ENCODE measurements at places on chromosomes 12 and 14.

DNA sequence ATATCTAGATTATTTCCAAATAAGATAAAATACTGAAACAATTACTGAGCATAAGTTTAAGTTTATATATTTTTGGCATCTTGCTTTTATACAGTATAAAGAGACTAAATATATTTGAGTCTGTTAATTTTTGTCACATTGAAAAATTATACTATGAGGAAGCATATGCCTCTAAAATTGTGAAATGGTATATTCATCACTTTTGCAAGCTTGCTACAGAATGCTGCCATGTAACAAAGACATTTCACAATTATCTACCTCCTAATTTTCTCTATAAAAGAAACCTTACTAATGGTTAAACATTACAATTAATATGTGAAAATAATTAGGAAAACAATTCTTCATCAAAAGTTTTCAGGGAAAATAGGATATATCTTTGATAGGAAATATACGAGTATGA is 22.7 kb upstream of the MUCL1 start:
- DNase-seq = no peak

DNA sequence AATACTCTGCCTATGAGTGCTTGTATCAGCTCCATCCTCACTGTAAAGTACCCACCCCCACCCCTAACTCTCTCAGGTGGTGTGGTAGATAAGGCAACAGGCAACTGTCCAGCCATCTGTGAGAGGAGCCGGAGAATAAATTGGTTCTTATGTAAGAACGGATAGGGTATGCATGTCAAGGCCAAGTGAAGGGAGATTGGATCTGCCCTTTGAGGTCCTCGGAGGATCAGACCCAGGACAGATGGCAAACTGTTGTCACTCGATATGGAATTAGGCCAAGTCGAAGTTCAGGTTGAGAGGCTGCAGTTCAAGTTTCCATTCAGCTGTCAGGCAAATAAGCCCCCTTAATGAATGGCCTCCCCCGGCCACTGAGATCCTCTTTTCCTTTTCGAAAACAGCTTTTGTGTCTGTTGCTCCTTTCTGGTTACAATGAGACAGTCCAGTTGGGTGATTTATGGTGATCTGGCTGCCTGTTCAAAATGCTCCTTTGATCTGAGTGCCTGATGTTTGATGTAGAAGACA is 120.3 kb downstream of the VRK1 start:
- DNase-seq = no peak

DNA sequence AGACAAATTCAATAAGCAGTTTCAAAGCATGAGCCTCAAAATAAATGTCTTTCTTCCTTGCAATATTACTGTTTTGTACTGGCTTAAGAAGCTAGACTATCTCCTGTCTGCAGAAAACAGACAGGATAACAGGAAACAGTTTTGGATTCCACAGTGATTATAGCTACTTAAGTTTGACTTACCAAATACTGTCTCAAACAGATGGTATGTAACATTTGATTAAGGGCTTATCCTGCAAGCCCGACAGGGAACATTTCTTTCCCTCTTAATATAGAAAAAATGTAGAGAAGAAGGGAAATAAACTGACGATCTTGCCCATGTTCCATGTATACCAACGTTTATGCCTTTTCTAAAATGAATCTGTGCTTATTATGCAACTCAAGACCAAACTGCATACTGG is 179.9 kb upstream of the EEA1 start:
- no peak for DNase-seq

DNA sequence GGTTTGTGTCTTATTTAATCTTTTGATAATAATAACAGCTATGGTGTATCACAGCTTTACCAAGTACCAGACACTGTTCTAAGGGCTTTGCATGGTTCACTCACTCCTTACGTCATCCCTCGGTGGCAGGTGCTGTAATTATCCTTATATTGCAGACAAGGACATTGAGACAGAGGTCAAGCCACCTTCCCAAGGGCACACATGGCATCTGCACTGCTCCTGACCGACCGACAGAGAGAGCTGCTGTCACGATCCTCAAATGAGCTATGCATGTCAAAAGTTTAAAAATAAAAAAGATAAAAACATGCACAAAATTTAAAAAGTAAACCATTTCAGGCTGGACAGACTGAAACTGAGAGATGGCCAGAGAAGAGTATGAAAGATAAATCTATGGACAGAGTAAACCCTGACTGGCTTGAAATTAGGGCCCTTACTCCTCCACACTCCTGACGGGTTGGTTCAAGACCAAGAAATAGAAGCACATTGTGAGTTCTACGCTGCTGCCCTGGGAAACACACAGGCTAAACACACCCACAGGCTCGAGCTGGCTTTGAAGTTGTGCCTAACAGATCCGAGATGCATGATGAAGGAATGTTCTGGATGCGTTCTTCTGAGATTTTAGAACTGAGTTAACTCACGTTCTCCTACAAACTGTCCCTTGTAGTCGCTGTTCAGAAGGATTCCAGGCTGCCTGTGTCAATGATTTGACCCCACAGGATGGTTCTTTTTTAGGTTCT is 268.7 kb downstream of the ZFP36L1 start:
- no peak for DNase-seq

DNA sequence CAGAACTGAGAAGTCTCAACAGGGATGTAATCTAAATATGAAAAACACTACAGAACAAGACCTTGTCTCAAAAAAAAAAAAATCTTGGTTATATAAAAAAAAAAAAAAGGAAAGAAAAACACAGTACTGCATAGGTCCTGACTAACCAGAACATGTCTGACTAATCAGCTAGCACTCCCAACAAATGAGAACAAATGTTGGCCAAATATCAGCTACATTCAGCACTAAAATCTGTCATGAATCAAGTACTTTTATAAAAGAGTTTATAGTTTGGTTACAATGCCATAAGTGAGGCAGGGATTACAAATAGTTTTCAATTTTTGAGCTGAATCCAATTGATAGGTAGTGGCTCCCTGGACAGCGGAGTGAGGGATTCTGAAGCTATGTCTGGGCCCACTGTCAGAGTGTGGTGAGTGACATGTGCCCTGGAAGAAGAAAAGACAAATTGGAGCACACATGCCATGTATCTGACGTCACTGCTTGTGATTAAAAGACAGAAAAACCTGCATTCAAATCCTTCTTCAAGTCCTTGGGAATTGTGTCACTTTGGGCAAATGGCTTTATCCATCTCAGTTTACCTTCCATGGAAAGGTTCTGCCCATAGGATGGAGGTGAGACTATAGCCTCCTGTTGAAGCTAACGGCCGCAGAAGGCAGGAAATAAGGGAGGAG is 5.6 kb upstream of the FAM234B start:
- no peak for DNase-seq

GRCh38 chr14:99715266-99716000 is 31.3 kb downstream of the CYP46A1 start:
- no peak for DNase-seq

GRCh38 chr12:5259523-5259922 is 172.4 kb upstream of the NTF3 start:
- DNase-seq = no peak

DNA sequence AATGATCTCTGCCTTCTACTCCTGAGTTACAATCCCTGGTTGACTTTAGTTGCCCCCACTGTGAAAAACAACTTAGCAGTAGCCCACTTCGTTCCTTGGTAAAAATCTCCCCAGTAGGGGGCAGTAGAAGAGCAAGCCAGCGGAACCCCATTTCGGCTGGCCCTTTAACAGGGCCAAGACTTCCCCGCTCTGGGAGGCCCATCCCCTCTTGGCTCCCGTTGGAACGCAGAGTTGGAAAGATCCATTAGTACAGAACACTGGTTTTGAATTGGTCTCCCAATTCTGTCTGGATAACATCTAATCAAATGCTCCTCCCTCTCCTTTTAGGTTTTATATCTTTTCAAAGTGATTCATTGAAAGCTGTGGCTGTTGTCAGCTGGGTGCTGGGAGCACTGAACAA is 1133.3 kb downstream of the BCL11B start:
- DNase-seq = peak; percentile 57

DNA sequence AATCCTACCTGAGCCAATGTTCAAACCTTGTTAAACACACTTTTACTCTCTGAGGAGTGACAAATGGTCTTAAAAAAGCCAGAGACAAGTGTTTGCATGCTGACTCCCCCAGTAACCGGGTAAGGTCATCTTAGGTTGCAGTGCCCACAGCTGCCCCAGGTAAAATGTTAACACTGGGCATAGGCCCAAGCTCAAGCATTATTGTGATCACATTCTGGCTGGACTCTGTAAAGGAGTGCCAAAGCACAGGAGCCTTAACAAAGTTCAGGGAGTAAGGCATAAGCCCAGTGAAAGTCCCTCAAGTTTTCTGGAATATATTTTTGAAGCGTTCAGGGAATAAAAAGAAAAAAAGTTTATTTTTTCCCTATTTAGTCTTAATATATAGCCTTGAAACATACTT is 8.6 kb downstream of the EDDM3A start:
- no peak for DNase-seq

GRCh38 chr14:49578141-49578540 is 8.0 kb downstream of the RPS29 start:
- no peak for DNase-seq

GRCh38 chr12:87171356-87171755 is 857.8 kb downstream of the C12orf50 start:
- no peak for DNase-seq

GRCh38 chr14:24894583-24895242 is 155.2 kb downstream of the STXBP6 start:
- DNase-seq = no peak

DNA sequence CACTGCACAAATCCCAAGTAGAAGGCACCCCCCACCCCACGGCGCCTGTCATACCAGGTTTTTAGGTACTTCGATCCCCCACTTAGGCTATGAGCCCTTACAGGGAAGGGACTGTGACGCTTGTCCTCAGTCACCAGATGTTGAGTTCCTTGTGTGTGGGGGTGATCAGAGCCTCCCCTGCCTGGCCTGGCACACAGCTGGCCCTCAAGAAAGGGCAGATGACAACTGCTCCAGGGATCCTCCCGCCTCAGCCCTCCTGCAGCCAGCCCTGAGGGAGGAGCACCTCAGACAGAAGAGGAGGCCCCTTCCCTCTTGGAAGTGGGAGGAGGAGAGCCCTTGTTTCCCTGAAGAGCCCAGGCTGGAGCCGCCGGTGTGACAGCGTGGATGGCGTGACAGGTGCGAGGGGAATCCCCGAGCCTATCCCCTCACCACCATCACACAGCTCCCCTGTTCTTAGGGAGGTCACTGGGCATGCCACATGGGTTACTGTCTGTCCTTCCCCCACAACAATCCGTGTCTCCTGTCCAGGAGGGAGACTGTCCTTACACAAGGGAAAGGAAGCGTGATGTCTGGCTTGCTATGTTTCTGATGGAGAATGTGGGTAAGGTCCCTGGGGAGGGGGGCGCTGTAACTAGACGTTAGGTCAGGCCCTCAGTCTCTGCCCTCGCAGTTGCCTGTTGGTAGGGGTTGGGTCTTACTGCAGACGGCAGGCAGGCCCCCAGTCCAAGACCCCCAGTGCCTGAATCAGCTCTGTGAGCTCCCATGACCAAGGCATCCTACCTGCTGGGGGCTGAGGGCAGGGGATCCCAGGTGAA is 31.4 kb downstream of the P2RX4 start:
- DNase-seq = no peak

DNA sequence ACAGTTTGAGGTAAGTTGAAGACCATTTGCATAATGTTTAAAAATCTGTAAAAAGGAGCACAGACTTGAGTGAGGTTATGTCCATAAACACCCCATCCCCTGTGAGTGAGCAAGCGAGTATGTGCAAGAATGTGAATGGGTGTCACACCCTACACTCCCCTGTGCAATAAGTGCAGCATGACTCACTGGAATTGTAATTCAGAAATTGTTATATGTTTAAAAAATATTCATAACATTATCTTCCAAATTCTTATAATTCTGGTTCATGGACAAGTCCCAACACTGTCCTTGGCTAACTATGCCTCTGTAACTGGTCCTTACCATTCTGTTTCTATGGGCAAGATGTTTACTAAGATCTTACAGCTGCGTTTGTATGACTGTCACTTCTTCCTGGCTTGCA is 207.8 kb upstream of the FAR2 start:
- DNase-seq = no peak

DNA sequence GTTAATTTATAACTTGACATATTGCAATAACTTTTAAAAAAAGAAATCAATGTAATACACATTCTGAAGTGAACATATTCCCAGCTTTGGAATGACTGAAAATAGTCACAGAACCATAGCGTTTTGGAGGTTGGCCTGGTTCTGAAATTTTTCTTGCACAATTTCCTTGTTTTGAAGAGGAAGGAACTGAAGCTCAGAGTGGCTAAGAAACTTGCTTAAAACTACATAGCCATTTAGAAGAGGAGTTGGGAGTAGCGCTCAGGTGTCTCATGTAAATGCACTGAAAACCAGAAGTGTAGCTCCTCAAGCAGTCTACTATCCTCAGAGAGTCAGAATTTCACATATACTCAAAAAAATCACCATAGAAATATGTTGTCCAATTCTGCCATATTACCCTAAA is 41.2 kb downstream of the SLC38A1 start:
- DNase-seq = no peak

- no peak for DNase-seq
These were observed 18.8 kb downstream of the ASPG start for GRCh38 chr14:104104076-104104901.

DNA sequence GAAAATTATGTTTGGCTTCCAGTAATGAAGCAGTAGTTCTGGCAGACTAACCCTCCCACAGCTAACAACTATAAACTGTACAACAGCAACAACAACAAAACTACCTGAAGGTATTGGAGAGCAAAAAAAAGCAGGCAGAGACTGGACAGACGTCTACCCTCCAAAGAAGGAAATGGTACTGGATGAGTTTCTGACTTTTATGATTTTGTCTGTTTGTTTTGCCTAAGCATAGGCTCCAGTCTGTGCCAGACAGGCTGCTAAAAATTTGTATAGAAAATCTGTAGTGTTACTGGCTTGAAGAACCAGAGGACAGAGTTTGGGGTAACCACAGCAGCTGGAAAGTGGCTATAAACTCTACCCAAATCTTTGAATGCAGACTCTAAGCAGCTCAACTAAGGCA is 131.3 kb downstream of the SLC25A47 start:
- DNase-seq = no peak

DNA sequence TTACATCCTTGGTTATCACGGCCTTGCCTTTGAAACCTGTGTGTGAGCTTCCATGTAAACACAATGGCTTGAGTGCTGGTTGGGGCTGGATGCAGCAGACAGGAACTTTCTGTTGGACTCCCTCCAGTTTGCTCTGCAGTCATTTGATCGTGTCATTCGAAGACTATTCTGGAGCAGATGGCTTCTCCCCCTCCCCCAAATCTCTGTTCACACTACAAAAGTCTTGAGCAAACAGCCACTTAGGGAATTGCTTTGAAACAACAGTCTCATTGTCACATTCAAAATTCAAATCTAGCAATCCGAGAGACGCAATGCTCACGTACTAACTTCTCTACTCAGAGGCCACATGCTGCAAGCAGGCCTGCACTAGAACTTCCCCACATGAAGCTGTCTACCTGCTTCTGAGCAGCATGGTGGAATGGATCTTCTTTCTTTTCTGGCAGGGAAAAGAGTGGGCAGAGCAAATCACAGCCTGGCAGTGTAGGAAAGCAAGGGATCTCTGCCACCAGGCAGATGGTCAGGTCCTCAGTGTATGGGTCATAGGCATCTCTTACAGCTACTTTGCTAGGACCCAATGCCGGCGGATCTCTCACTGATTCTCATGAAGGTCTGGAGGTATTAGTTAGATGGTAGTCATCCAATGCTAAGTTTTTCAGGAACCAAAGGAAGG is 214.2 kb downstream of the PPM1H start:
- no peak for DNase-seq
